ENCODE measurements at places on chromosomes 3 and 15. TPM values are rescaled to one million over a fixed set of nuclear protein-coding genes. Genes with fewer than 3 reads are reported as not detected.

Gene DNAJC13
- total RNA-seq: 71.4 TPM

Gene MASP1
- 6.3 TPM for total RNA-seq

DNA sequence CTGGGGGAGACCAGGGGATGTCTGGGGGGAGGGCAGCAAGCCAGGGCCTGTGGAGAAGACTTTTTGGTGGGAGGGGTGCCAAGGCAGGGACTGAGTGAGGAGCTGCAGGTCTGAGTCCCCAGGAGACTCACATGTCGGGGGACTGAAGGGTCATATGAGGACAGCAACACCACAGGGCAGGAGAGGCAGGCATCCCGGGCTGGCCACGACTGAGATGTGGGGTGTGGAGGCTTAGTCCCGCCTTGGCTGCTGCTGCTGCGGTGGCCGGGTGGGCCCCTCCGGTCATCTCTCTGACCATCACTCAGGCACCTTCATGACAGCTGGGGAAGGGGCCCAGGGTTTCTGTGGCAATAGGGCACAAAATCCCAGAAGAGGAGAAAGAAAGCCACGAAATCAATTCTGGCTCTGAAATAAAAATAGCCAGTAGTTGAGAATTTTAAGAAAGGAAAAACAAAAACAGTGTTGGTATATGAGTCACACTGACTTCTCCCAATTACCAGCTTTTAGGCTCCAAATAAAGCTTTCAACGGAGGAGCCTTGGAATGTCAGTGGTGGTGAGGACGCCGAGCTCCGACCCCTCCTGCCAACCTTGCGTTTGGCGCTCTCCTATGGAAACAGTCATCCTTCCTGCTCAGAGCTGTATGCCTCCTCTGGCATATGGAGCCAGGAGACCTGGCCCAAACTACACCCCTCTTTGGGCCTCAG lies 52.9 kb upstream of the ITGA11 start:
- DNase-seq: no peak

GRCh38 chr3:194773216-194773615 lies 87.5 kb downstream of the FAM43A start:
- DNase-seq: no peak

GRCh38 chr3:87145553-87145952 lies 81.6 kb upstream of the CHMP2B start:
- DNase-seq: no peak

GRCh38 chr3:188573956-188574355 lies 420.0 kb downstream of the LPP start:
- DNase-seq: no peak

DNA sequence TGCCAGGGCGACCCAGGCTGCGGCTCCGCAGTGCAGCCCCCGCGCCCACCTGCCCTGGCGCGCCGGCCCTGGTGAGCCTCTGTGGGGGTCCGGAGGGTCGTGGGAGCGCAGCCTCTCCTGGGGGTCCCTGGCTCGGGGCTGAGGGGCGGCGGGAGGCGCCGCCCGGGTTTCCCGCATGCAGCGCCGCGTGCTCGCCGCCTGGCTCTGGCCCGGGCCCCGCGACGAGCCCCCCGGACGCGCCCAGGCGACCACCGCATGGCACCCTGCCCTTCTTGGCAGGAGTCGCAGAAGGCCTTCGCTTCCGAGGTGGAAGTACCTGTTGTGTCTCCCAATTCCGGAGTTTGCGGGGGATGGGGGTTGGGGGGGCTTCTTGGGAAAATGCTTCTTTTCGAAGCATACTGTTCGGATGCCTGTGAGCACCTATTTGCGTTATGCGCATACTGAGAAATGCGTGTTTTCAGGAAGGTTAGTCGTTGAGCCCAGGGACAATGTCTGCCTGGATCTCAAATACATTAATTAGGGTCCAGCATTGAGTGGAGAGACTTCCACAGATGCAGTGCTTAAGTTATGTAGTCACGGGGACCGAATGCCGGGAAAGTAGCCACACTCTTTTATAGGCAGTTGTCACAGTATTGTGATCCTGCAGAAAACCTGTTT lies 1.3 kb downstream of the GABRA5 start:
- DNase-seq: no peak

- no peak for DNase-seq
Observed at GRCh38 chr3:183513046-183513706, 42.3 kb downstream of the KLHL6 start.

GRCh38 chr15:22253676-22254408 lies 173.5 kb downstream of the OR4M2 start:
- DNase-seq: no peak

DNA sequence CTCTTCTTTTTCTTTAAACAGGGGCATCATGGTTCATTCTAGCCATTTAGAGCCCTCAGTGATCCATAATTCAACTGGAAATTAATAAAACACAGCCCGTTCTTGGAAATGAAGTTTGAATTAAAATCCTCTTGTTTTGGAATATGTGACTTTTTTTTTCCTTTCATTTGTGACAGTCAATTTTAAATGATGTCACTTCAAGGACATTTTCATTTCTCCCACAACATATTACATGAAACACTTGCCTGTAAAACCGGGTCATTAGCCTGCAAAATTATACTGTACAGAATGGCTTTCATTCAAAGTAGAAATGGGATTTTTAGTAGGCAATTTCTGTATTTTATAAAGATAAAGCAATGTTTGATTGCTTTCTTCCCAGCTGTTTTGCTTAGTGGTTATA lies 789 bp upstream of the SEMA6D start:
- DNase-seq: no peak

DNA sequence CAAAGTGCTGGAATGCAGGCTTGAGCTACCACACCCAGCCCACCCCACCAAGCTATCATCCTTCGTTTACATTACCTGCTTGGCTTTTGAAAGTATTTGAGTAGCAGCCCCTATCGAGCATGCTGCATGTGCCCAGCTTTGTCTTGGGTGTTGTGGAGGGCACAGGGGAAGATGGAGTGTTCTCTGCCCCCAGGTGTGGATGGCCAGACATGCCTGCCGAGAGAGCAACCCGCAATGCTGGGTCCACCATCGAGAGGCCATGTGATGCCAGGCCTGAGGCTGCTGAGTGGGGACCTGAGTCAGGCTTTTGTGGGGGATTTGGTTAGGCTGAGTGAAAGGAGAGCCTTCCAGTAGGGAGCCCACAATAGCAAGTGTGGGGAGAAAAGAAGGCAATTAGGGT lies 25.9 kb downstream of the FOXL2NB start:
- no peak for DNase-seq

DNA sequence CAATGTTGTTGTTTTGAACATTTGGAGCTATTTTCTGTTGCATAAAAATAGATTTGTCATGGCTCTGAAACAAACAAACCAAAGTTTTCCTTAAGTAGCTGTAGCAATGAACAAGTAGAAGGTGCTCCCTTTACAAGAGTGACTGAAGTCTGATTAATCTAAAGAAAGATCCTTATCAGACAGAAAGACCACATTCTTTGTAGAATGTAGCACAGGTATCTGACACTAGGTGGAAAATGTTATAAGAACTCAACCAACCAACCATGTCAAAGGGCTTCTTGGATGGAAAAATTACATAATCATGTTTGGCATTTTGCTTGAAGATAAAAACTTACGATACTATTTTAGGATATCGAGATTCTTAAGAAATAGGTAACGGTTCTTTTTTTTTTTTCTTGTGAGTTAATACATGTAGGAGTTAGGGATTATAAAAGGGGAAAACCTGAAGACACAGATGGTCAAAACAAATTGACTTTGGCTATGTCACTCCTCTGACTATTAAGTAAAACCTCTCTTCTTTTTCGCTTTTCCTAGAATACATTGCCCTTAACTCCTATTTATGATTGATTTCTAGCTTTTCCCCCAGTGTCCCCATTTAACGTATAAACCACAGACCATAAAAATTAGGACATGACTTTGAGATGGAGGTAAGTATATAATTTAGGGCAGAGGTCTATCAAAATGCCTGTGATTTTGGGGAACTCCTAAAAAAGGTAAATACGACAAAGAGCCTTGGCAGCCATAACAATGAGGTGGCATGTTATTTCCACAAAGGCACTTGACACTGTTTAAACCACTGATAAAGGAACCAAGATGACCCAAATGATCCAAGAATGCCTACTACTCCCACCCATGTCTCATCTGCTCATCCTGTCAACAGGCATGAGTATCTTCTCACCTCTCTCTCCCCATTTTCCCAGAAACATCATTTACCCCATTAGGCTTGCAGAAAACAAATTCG lies 72.0 kb downstream of the CCR4 start:
- no peak for DNase-seq

Gene FBXO40
- total RNA-seq: not detected

Gene CLDN18
- total RNA-seq: 0.09 TPM

DNA sequence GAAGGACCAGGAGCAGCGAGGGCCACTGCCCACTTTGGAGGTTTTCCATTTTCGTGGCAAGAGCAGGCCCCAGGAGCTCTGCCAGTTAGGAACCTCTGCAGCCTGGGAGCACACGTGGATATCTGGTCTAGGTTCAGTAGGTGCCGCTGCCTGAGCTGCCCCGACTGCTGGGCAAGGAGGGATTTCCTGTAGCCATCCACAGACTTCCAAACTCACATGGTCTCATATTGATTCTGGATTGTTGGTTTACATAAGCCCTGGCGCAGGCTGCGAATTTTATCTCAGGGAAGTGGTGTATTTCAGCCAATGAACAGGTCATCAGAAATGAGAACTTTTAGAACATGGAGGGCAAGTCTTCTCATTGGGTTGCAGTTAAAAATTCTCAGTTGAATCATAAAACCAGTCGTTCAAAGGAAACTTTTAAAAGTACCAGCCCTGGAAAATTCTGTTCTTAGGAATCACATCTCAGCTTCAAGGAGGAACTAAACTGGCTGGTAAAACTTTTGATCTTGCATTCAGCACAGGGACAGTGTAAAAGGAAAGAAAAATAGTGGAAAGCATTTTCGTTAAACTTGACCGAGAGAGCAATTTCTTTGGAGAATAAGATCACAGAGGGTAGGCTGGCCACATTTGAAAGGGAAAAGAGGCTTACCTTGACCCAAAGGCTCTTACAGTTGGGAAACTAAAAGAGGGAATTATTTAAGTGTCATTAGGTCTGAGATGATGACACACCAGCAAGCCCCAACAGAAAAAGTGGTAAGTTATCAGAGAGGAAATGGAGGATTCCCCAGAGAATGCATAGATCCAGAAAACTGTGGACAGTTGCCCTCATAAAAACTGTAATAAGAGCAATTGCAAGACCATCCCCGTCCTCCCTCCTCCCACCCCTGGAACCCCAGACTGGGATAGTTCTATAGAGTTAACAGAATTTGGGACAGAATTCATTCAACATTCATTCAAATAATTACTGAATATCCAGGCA lies 6.4 kb upstream of the RTP3 start:
- no peak for DNase-seq

GRCh38 chr3:44416031-44417030 lies 61.1 kb downstream of the ZNF445 start:
- DNase-seq: no peak

GRCh38 chr3:44929782-44930181 lies 46.2 kb downstream of the ZDHHC3 start:
- DNase-seq: no peak

Gene ANKRD34C
- total RNA-seq: 0.13 TPM

DNA sequence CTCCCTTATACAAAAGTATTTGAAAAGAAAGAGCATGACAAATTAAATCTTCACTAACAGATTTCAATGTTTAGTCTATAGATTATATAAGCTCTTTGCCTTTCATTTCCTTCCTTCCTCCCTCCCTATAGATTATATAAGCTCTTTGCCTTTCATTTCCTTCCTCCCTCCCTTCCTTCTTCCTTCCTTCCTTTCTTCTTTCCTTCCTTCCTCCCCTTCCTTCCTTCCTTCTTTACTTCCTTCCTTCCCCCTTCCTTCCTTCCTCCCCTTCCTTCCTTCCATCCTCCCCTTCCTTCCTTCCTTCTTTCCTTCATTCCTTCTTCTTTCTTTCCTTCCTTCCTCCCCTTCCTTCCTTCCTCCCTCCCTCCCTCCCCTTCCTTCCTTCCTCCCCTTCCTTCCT lies 209.8 kb upstream of the CBLB start:
- DNase-seq: no peak

All from sciatic nerve (tissue), 2 donors.